ENCODE measurements at places on chromosomes 2 and 18. TPM values are rescaled to one million over a fixed set of nuclear protein-coding genes. Genes with fewer than 3 reads are reported as not detected.

Gene SERPINB10
- total RNA-seq = 0.93 TPM

Gene CYBRD1
- total RNA-seq = 66.1 TPM

Gene GRB14
- 3.6 TPM for total RNA-seq

Gene C2orf78
- total RNA-seq = not detected

Gene KCNJ13
- 69.1 TPM for total RNA-seq

Gene DOK6
- 2.0 TPM for total RNA-seq

Gene GLS
- 460 TPM for total RNA-seq

Gene IL36RN
- total RNA-seq = 0.63 TPM

Gene PLEKHA3
- total RNA-seq = 8.3 TPM

Gene HTR2B
- 0.73 TPM for total RNA-seq

Gene SLC35F6
- 30.2 TPM for total RNA-seq

Gene SIX2
- total RNA-seq = 0.53 TPM

Gene ORMDL1
- 77.6 TPM for total RNA-seq

Gene COL4A4
- 1.7 TPM for total RNA-seq

Gene TET3
- 14.5 TPM for total RNA-seq

Gene TRIM43
- not detected for total RNA-seq

Gene BMP10
- 0.27 TPM for total RNA-seq

Gene SKA1
- 5.5 TPM for total RNA-seq

Gene UGT1A5
- total RNA-seq = not detected

Gene GREB1L
- total RNA-seq = 13.8 TPM

Gene DIPK1C
- 0.40 TPM for total RNA-seq

Gene MYO3B
- 1.1 TPM for total RNA-seq

Gene ST8SIA5
- total RNA-seq = 0.44 TPM

Gene TNFAIP6
- 9.0 TPM for total RNA-seq

Gene HS1BP3
- total RNA-seq = 26.8 TPM

Gene COL3A1
- 8,329 TPM for total RNA-seq

Gene BCS1L
- total RNA-seq = 21.6 TPM

Gene DCDC2C
- not detected for total RNA-seq

Gene PSTPIP2
- total RNA-seq = 21.2 TPM

Gene MC2R
- total RNA-seq = not detected

Gene CD207
- total RNA-seq = not detected

Gene LONRF2
- total RNA-seq = 1.4 TPM

Gene LGALSL
- total RNA-seq = 30.7 TPM

Gene PTPN2
- 36.7 TPM for total RNA-seq

Gene RFX8
- not detected for total RNA-seq
